ENCODE measurements at places on chromosomes 1 and 21. TPM values are rescaled to one million over a fixed set of nuclear protein-coding genes. Genes with fewer than 3 reads are reported as not detected.

Gene LCE3D
- not detected for total RNA-seq

Gene RAB29
- 23.9 TPM for total RNA-seq

Gene LAMTOR2
- 66.5 TPM for total RNA-seq

Gene CLCA1
- total RNA-seq: not detected

Gene SPRR1B
- not detected for total RNA-seq

Gene PHLDA3
- total RNA-seq: 97.1 TPM

DNA sequence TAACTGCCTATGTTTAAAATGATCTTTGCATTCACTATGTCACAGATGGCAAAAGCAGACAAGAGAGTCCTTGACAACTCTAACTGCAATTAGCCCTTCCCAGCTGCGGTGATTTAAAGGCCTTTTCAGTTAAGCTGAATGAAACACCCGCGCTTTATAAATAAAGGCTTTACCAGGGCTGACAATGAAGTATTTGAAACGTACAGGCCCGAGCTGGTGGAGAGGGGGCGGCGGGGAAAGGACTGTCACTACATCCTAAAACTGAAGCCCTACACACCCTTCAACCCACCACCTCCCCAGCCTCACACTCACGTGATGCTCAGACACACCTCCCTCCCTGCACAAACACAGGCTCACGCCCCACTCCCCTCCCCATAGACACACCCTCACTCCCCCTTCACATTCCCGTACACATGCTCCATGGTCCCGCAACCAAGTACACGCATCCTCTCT is 45.5 kb downstream of the GRIK3 start:
- DNase-seq: no peak

- no peak for DNase-seq
Measured at GRCh38 chr1:92291372-92291999, 7.3 kb downstream of the GLMN start.

- no peak for DNase-seq
Measured at GRCh38 chr1:167829868-167830267, 84.1 kb downstream of the ADCY10 start.

- no peak for DNase-seq
Measured at GRCh38 chr1:24828887-24829192, 83.6 kb downstream of the CLIC4 start.

DNA sequence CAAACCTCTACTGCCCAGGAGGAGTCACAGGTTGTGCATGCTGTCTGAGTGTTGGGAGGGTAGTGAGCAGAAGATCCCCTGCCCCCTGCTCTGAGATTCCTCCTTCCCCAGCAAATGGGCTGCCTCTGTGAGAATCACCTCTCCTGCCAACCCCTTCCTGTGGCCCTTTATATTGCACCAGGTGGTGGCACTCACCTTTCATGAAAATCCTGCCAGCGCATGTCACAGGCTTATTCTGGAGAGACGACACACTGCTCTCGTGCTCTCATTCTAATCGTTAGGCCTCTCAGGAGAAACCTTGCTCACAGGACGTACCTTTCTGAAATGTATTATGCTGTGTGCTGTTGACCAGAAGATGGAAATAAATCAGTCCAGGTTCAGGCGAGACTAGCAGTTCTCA is 113.7 kb downstream of the RGL1 start:
- no peak for DNase-seq

- no peak for DNase-seq
Measured at GRCh38 chr1:201419746-201420607, 1.6 kb downstream of the TNNI1 start.

DNA sequence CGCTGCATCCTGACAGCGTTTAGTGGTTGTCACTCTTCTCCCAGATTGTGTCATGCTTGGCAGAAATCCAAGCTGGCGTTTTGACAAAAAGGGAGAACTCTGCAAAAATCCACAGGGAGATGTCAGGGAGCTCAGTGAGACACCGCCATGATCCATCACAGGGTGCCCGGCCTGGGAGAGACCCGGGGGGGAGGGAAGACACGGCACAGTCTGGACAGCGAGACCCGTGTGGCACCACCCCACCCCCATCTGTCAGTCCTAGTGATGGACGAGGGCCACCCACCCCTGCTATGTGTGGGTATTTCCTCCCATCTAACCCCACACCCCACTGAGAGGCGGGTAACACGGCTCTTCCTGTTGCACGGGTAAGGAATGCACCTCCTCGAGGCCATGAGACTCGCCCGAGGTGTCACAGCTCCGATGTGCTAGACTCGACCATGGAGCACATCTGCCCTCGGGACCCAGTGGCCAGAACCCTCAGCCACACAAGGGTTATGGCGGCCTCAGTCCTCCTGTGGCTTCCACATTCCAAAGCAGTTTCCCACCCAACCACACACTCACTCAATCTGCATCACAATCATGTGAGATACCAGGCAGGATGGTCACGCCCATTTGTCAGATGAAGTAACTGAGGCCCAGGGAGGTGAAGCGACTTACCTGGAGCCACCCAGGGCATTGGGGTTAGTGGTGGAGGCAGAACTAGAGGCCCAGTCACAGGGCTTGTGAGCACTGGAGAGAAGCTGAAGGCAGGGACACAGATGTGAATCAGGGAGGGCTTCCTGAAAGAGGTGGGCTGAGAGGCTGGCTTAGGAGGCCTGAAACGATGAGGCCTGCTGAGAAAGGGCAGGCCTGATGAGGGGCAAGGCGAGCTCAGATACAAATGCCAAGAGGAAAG is 688.5 kb downstream of the MATN1 start:
- DNase-seq: no peak

GRCh38 chr1:198160946-198161614 is 4.3 kb downstream of the NEK7 start:
- DNase-seq: no peak

DNA sequence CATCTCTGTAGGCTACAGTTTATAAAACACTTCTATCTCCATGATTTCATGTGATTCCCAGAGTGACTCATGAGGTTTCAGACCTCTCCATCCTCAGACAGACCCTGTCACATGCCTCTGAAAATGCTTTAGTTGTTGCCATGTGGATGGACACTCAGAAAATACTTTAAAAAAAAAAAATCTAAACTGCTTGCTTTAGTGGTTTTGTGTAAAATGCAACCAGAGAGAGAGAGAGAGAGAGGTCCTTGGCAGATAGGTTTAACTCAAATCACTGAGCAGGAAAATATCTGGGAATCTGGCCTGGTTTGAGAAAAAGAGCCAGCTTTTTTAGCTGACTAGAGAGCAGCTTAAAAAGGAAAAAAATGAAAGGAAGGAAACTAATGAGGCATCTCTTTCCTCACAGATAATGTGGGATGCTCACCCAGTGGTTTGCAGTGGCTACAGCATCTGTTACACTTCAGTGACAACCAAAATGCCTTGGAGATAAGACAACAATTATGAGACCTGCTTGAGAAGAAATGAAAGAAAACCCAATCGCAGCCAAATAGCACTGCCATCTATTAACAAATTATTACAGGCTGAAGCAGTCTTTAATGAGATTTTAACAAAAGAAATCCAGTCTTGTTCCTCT is 54.6 kb upstream of the SYT14 start:
- DNase-seq: no peak

DNA sequence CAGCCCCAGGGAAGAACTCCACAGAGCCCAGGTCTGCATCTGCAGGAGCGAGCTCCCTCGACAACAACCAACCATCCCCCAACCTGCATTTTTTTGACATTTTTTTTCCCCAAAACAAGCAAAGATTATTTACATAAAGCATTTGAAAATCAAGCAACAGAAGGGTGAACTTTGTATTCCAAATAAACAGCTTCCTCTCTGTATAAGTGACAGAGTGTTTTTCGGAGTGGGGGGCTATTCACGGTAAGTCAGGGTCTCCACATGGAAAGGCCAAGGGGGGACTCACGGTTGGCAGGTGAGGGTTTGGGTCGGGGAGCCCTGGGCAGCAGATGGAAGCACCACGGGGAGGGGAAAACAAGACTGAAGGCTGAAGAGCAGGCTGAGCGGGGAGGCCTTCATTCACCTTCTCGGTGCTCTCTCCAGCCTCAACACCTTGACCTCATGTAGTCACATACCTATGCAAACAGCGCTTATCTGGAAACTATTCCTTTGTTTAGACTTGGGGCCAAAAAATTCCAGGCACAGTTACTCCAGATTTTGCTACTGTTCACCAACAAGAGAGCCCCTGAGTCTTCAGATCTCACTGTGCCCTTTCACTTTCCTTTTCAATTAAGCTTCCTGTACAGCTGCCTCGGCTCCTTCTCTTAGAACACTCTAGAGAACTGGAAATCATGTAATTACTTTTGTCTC is 27.6 kb downstream of the C2CD2 start:
- no peak for DNase-seq

GRCh38 chr1:18938707-18939070 is 17.8 kb downstream of the IFFO2 start:
- DNase-seq: no peak

DNA sequence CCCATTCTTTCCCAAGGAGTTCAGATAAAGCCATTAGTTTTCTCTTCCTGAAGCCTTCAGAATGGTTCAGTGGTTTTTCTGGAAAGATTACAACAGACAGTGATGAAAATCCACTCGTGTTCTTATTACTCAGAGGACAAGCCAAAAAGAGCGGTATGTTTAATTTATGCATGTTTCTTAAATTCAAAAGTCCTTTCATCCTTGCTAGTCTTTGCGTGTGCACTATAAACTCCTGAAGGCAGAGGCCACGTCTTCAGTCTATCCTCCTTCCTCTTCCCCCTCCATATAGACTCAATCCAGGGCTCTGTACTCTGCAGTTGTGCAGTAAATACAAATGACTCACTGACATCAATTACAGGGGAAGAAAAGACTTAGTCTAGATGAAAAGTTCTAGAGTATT is 409.2 kb upstream of the PLXNA2 start:
- no peak for DNase-seq

- no peak for DNase-seq
Measured at GRCh38 chr1:181094416-181095212, 6.1 kb downstream of the IER5 start.

DNA sequence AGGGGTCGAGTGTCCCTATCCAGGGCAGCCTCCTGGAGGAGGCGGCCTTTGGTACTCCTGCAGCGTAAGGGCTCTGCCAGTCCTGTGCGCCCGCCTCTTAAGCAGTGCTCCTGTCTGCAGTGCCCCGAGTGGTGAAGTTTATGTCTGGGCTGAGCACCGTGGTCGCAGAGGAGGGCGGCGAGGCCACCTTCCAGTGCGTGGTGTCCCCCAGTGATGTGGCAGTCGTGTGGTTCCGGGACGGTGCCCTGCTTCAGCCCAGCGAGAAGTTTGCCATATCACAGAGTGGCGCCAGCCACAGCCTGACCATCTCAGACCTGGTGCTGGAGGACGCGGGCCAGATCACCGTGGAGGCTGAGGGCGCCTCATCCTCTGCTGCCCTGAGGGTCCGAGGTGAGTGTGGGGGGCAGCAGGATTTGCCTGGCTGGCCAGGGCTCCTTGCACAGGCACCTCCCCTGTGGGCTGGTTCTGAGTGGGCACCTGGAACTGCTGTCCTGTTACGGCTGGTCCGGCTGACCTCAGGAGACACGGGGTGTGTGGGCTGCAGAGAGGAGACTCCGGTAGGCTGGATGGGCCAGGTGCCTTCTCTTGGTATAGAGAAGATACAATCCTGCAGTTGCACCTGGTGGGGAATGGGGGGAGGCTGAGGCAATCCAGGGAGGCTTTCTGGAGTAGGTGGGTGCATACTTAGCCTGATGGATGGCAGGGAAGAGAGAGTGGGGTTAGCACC is 66.8 kb downstream of the OBSCN start:
- peak; percentile 40 for DNase-seq

DNA sequence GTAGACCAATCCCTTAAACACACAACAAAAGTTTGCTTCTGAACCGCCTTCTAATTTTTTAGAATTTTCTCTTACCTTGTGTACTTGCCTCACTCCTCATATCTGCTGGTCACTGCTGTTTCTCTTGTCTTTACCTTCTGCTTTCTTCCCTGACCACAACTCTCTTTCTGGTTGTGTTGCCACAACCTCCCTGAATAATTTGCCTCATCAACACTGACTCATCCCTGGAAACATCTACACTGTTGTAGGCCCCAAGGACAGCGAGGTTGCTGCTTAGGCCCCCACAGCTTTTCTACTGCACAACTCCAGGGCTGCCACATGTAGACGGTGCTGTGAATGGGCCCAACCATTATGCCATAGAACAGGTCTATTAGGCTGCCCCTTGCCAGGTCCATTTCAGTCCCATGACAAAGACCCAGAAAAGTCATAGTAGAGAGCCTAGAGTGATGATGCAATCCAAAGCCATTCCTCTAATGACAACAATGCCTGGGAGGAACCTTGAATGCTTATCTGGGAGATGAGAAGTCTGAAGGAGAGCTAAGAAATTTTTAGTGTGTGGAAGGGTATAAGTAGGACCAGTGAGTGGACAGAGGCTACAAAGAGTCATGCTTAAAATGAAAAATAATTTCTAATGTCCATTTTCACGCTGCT is 36.6 kb upstream of the LCE5A start:
- DNase-seq: no peak

GRCh38 chr1:7586031-7586941 is 184.8 kb upstream of the VAMP3 start:
- peak; percentile 28 for DNase-seq

DNA sequence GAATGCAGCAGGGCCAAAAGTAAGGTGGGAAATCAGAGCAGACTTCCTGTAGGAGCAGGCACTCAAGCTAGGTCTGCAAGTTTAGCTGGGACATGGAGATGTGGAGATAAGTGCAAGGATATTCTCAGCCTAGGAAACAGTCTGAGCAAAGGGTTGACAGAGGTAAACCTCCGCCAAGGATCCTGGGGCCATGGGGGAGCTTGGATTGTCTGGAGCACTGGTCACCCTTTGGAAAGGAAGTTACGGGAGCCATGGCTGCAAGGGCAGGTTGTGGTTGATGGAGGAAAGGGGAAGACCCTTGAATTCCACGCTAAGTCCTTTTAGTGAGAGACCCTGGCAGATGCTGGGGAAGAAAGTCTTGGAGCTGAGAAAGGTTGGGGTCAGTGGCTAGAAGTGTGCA is 150.9 kb downstream of the PTPRU start:
- no peak for DNase-seq

- no peak for DNase-seq
Measured at GRCh38 chr1:11458811-11459275, 20.1 kb upstream of the DISP3 start.

DNA sequence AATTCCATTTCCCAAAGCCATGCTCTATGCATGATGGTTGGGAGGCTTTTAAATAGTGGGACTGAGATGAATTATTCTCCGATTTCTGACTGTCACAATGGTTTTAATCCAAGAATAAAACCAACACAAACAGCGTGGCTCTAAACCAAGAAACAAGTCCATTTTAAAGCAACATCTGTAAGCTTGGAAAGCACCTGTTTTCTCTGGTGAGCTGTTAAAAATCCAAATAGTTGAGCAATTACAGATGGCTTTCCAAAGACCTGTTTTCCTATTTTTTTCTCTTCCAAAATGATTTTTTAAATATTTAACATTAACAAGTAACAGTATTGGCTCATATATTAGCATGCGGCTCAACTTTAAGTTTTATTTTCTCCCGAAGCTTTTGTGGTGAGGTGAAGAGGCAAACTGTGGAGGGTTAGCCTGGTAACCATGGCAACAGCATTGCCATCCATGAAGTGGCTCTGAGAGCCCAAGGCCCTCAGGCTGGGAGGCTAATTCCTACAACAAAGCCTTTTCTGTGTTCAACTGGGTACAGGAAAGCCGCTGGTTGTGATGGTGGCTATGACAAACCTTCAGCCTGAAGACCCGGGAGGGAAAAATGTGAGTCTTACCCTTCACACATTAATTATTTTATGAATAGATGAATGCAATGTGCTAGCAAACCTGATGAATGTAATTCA is 56.7 kb upstream of the B3GALT5 start:
- DNase-seq: no peak

- peak; percentile 86 for DNase-seq
Measured at GRCh38 chr1:151058692-151059091, 730 bp downstream of the CDC42SE1 start.

Measured in lower lobe of right lung (tissue), 2 donors.